Activated T-helper 1 cell treated with anti-CD3 and anti-CD28 coated beads, Interleukin-2, amount 50 U/mL, for 16 hours (primary cell): ENCODE measurements at places on chromosomes 1 and 21.

DNA sequence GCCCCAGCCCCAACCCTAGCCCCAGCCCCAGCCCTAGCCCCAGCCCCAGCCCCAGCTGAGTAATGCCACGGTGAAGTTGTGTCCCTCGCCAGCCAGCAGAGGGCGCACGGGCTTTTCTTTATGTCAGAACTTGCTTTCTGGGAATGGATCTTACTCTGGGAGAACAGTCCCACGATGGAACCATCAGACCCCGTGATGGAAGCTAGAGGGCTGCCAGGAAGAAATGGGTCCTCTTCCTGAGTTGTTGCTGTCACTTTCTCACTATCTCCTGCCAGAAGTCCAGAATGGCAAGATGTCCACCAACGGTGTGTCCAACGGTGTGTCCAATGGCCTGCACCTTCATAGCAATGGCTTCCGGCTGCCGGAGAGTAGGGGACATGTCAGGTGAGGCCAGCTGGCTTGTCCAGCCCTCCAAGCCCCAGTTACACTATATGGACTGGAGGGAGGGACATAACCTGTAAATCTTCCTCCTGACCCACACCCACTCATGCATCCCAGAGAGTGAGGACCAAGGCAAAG, 25.1 kb upstream of the TMEM222 start:
- DNase-seq, result peak; percentile 52

DNA sequence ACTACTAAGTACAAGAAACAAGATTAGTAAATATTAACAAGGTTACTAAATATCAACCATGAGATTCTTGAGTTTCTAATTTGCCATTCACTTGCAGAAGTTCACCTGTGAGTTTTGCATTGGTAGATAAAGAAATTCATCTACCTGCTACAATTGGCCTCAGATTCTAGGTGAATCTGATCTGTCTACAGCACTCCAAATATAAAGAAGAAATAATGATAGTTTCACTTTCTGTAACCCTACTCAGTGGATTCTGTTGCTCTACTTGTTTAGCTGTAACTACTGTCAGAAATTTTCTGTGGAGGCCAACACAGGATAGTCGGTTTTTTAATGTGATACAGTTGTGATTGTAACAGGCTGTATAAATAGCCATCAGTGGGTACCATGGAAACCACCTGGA, 118.6 kb downstream of the NR5A2 start:
- DNase-seq, result no peak

DNA sequence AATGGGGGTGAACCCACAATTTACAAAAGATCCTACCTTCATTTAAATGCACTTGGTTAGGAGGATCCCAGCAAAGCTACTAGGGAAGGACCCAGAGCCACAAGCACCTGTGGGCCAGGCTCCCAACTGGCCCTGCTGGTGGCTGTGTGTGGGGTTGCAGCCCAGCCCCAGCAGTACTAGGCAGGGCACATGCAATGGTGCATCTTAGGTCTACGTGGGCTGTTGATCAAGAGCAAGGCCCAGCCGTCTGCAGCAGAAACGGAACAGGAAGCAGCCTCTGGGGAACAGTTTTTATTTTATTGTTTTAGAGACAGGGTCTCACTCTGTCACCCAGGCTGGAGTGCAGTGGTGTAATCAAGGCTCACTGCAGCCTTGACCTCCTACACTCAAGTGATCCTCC, 134.1 kb upstream of the RAB4A start:
- DNase-seq, result no peak

DNA sequence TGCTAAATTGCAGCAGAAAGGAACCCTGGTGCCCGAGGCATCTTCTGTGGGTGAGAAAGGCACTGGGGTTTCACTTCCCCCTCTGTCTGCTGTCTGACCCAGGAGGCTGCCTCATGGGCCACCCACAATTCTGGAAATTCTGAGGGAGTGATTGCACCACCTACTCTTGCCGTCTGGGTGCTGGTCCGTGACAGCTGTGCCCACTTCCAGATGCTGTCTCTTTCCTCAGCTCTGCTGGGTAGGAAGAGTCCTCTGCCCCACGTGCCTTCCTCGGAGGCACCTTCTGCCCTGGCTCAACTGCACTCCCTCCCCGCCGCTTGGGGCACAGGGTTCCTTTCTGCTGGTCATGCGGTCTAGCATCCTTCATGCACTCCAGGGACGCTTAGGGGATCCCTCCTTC, 96.3 kb downstream of the ARHGEF10L start:
- DNase-seq, result no peak

DNA sequence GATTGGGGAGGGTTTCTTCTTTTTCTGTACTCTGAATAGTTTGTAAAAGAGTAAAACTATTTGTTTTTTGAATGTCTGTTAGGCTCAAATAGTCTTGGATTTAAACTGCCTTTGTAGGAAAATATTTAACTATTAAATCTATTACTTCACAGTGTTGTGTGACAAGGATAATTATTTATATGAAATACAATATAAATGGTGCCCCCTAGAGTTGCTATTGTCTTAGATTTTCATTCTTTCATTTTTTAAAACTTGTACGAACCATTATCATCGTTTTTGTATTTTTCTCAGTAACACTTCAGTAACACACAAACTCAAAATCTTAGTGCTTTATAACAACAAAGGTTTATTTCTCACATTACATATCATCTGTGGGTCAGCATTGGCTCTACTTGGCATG, 37.4 kb downstream of the C1orf185 start:
- no peak for DNase-seq
